Neural progenitor cell (in vitro differentiated cells): ENCODE measurements at places on chromosomes 2 and 18. TPM values are rescaled to one million over a fixed set of nuclear protein-coding genes. Genes with fewer than 3 reads are reported as not detected.

DNA sequence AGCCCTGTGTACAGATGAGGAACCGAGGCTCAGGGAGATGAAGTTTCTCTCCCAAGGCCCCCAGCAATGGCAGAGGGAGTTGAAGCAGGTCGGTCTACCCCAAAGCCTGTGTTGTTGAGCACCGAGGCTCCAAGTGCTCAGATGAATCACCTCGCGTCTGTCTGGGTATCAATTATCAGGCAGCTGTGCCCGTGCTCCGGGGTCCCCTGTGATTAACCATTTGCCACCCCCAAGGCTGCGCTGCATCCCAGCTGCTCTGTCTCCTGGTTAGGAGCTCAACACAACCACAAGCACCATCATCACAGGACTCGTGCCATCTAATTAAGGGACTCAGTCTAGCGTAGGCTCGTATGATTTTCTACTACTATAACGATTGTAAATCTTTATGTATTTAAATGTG, 27.1 kb downstream of the LIPG start:
- DNase-seq, result no peak

DNA sequence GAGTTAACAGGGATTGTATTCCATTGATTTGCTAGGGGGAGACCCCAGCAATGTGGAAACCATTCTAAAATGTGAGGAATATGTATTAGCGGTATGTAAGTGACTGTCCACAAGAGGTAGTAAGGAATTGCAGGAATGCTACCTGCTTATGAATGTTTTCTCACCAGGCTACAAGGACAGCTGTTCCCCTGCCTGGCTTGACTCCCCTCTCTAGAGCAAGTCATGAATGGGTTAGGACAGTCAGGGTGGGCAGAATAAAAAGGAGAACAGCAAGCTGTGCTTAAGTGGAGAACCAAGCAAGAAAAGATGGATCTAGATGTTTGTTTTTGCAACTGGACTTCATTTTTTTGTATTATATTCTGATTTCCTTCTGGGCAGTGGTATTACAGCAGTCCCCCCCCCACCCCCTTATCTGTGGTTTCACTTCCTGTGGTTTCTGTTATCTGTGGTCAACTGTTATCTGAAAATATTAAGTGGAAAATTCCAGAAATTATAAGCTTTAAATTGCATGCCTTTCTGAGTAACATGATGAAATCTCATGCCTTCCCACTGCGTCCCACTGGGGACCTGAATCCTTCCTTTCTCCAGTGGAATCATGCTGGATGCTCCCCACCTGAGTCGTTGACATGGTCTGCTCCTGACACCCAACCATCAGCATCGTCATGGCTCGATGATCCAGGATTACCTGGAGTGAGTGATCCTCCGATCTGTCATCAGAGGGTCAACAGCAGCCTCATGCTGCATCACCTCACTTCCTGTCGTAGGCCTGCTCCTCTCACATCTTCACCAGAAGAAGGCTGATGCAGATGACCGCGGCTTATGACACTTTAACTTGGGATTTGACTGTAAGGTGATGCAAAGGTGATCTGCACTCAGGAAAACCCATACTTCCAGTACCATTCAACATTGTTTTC, 52.2 kb downstream of the VAPA start:
- no peak for DNase-seq

DNA sequence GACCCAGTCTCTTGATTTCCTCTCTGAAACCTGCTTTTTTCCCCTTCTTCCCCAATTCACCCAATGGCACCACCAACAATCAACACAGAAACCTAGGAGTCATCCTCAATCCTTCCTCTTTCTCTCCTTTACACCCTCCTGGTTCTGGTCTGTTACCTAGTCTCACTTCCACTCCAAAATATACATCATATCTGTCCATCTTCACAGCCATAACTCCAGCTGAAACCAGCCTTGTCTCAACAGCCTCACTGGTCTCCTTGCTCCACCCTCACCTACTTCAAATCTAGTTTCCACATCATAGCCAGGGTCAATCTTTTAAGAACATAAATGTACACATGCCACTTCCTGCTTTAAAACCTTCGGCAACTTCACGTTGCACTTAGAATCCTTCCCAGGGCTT, 11.8 kb upstream of the TWSG1 start:
- DNase-seq, result no peak

DNA sequence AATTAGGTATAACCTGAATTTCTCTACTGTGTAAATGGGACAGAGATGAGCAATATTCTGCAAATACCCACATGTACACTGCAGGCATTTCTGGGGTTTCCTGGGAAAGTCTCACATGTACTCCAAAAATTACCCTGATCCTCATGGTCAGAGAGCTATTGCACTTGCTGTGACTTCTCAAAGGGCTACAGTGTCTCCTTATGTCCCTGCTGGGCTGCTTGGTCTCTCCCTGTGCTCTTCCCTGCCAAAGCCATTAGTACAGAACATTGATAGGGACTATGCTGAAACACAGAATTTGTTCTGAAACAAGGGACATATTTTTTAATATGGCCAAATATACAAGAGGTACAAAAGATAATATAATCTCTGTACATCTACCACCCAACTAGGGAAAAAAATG, 924.4 kb upstream of the NXPH2 start:
- no peak for DNase-seq

GRCh38 chr2:133801946-133802345, 233.7 kb upstream of the NCKAP5 start:
- no peak for DNase-seq

- no peak for DNase-seq
These were observed 117.3 kb downstream of the CDC42EP3 start for GRCh38 chr2:37554155-37554510.

DNA sequence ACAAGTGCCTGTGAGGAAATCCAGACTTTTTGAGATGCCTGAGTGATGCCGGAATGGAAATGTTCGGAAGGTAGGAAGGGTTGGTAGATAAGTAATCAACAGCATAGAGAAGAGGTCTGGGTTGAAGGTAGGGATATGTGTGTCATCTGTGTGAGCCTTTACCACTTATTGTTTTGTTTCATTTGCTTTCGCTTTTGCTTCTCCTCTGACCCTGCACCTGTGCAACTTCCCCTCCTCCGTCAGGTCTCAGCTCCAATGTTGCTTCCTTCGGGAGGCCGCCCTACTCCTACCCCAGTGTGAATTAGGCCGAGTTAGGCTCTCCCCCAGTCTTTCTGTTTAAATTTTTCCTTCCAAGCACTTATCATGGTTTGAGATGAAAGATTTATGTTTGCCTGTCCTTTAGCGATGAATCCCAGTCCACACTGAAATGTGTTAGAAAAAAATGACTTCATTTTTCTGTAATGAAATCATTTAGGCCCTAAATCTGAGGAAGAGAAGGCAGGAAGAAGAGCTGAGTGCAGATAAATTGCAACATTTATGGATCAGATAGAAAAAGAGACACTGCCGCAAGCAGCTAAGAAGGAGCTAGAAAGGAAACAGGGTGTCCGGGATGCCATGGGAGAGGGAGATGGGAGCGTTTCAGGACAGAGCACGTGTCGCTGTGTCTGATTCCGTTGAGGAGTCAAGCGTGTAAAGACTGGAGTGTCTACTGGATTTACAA, 139.6 kb upstream of the PELI1 start:
- DNase-seq, result no peak

- DNase-seq, result peak; percentile 94
These were observed 2.8 kb upstream of the GAD1 start for GRCh38 chr2:170813611-170814532.

DNA sequence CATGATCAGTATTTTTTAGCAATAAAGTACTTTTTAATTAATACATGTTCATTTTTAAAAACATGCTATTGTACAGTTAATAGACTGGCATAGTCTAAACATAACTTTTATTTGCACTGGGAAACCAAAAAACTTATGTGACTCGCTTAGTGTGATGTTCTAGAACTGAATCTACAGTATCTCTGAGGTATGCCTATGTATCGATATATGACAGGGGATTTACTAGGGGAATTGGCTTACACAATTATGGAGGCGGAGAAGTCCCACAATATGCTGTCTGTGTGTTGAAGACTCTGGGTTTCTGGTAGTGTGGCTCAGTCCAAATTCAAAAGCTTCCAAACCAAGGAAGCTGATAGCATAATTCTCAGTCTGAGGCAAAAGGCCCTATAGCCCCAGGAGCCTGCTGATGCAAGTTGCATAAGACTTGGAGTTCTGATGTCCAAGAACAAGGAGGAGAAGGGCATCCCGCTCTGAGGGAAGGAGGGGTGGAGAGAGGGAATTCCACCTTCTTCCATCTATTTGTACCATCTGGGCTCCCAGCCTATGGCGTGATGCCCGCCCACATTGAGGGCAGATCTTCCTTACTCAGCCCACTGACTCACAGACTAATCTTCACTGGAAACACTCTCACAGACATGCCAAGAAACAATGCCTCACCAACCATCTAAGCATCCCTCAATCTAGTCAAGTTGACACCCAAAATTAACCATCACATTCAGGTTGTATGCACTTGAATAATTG, 27.5 kb downstream of the ZNF638 start:
- no peak for DNase-seq

DNA sequence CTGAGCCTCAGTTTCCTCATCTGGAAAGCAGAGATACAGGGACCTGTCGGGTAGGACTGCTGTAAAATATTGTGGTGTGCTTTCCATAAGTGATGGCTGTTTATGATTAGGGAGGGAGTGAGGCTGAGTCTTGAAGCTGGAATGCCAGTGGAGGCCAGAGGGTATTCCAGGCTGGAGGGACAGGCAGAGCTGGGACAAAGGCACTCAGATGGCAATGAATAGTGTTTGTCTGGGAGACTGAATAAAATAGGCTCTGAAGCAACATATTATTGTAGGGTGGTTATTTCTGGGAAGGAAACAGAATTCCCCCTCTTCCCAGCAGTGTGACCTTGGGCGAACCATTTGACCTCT, 120.7 kb downstream of the INHBB start:
- no peak for DNase-seq

GRCh38 chr2:83071352-83071751, 1387.7 kb downstream of the SUCLG1 start:
- no peak for DNase-seq

DNA sequence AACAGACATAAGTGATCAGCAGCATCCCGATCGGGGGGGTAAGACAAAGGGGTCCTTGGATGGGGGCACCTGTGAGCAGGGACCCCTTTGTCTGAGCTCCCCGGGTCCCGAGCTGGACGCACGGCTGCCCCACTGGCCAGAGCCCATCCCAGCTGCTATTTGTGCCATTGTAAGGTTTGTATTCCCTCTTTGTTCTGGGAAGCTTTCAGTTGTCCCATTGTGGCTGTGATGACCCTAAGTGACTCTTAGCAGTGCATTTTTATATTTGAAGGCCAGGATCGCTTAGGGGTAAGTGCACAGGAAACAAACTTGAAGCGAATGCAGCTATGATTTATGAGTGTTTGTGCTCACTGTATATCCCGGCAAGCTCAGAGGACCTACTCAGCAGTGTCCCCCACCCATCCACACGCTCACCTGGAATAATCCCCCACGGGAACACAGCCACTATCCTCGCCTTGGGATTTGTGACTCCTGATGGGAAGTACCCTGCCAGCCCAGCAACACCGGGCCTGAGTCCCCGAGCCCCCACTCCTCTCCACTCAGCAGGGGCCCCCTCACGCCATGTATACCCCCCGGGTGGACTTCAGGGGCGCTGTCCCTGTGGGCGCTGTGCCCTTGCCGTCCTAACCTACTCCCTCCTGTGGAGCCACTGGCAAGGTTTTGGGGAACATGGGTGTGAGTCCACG, 80.1 kb downstream of the MBP start:
- no peak for DNase-seq

DNA sequence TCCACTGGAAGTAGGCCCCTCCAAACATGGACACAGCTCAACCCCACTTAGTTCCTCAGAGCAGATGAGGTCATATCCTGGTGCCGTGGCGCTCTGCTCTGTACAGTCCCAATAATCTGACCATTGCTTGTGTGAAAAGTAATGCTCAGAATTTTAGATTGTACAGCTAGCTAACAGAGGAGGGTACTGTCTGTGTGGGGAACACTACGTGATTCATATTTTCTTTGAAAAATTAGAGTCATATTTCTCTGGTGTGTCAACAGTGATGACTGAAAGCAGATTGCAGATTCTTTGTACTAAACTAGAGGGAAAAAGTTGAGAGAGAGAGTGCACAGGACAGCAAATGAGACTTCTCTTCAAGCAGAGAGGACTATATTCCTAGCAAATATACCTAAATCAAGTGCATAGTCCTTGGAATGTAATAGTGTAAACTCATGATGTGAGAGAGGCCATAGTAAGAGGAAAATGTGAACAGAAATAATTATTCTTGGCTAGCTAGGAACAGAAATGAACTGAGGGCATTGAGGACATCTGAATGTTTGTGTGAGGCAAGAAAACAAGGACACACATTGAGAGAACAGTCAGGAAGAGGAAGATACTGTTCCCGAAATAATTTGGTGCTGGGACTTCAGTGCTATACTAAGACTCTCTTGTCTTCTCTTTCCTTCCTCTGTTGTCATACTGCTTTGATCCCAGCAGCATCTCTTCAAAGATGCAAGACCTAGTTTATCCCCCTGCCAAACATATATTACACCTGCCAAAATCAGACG, 157.0 kb upstream of the RND3 start:
- DNase-seq, result no peak

DNA sequence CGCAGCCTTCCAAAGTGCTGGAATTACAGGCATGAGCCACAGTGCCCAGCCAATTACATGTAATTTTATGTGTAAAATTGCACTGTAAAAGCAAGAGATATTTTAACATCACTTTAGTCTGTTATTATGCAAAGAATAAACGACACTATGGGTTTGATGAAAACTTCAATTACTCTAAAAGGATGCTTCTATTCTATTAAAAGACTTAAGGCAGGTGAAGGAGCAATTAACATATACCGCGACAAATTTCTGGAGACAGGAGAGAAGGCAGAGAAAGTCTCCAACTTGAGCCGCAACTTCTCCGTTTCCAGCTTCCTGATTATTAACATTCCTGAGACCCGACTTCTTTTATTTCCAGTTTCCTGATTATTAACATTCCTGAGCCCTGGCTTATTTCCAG, 53.7 kb downstream of the FAM210A start:
- peak; percentile 13 for DNase-seq

- no peak for DNase-seq
These were observed 850.6 kb downstream of the CNTNAP5 start for GRCh38 chr2:124875627-124876244.

GRCh38 chr18:73670039-73670438, 477.6 kb downstream of the FBXO15 start:
- no peak for DNase-seq

Gene CHRND
- total RNA-seq, result 0.19 TPM in 1 of 2 replicates, not detected in the other

Gene COL3A1
- total RNA-seq, result 0.22 TPM in 1 of 2 replicates, not detected in the other

Gene AQP4
- total RNA-seq, result 0.09 and 0.12 TPM in 2 replicates

Gene LTBP1
- total RNA-seq, result 50.5 and 61.9 TPM in 2 replicates

Gene PSMA8
- not detected in 2 replicates for total RNA-seq

Gene SLC4A5
- 1.7 and 2.0 TPM in 2 replicates for total RNA-seq

Gene GDF7
- not detected in 2 replicates for total RNA-seq

Gene ERFE
- 0.09 TPM in 1 of 2 replicates, not detected in the other for total RNA-seq

Gene NTSR2
- not detected in 2 replicates for total RNA-seq

Gene SERPINB12
- not detected in 2 replicates for total RNA-seq
